ENCODE measurements at places on chromosomes 5 and 9. TPM values are rescaled to one million over a fixed set of nuclear protein-coding genes. Genes with fewer than 3 reads are reported as not detected.

The KDM4C gene
- 27.4 TPM for total RNA-seq

The MELK gene
- total RNA-seq = 55.3 TPM

The TEK gene
- total RNA-seq = not detected

The NTNG2 gene
- total RNA-seq = 0.76 TPM

The GFI1B gene
- not detected for total RNA-seq

The PCDHA10 gene
- total RNA-seq = not detected

The SPATA31E1 gene
- total RNA-seq = not detected

The PCDHGB6 gene
- total RNA-seq = 0.05 TPM

The DMGDH gene
- total RNA-seq = 0.93 TPM

The TRPM6 gene
- total RNA-seq = not detected

The CYLC2 gene
- not detected for total RNA-seq

The CDH6 gene
- not detected for total RNA-seq

The DNLZ gene
- 12.0 TPM for total RNA-seq

The PCDHA12 gene
- not detected for total RNA-seq

The PRDM9 gene
- total RNA-seq = not detected

The TLX3 gene
- total RNA-seq = not detected

The SPINK13 gene
- total RNA-seq = not detected

The ANKRD31 gene
- 0.36 TPM for total RNA-seq

The INSL6 gene
- not detected for total RNA-seq

The RASEF gene
- not detected for total RNA-seq

The LCN15 gene
- not detected for total RNA-seq

The MAMDC2 gene
- total RNA-seq = not detected

The SPATA31D4 gene
- not detected for total RNA-seq

The TMEM215 gene
- total RNA-seq = not detected

The BRINP1 gene
- not detected for total RNA-seq

The FGF10 gene
- total RNA-seq = not detected

The EDIL3 gene
- not detected for total RNA-seq

The FAM221B gene
- not detected for total RNA-seq

The LURAP1L gene
- total RNA-seq = not detected

The GARIN3 gene
- 3.8 TPM for total RNA-seq

The PTGDS gene
- not detected for total RNA-seq

The ARL14EPL gene
- total RNA-seq = not detected

The TNFSF8 gene
- total RNA-seq = 25.9 TPM

The ENTREP1 gene
- total RNA-seq = not detected

The DMRT3 gene
- total RNA-seq = not detected

The OR4F3 gene
- total RNA-seq = not detected

The SLC1A1 gene
- total RNA-seq = not detected

The GRXCR2 gene
- total RNA-seq = not detected

The SH2D3C gene
- 27.2 TPM for total RNA-seq

The LRRTM2 gene
- total RNA-seq = not detected

The HACD4 gene
- total RNA-seq = 1.1 TPM

The GABRA6 gene
- not detected for total RNA-seq

The GGTA1 gene
- not detected for total RNA-seq

The OR1J2 gene
- total RNA-seq = not detected

The PCDHB9 gene
- not detected for total RNA-seq

The SLCO6A1 gene
- not detected for total RNA-seq
